ENCODE measurements at places on chromosomes 13 and 19.
A peak's percentile ranks its signal among the peaks of the same experiment; 100 is the strongest.

DNA sequence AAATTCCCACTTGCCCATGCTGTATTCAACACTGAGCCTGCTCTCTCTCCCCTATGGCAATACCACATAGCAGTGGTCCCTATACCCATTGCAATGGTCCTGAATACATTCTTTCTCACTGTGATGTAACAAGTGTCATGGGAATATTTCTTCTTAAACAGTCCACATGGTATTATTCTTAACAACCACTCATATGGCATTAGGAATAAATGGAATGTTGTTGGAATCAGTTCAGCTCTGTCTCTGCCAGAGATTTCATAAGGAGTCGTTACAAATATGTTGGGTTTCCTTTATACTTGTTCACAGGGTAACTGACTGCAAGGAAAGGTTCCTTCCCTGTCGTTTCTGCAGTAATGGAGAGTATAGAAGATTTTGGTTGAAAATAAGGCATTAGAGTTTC, 128.3 kb upstream of the SPATA13 start:
- no peak for DNase-seq

- no peak for DNase-seq
Measured at GRCh38 chr13:95535243-95535642, 17.3 kb upstream of the CLDN10 start.

GRCh38 chr19:57615346-57615745, 1.3 kb downstream of the ZNF134 start:
- no peak for DNase-seq

DNA sequence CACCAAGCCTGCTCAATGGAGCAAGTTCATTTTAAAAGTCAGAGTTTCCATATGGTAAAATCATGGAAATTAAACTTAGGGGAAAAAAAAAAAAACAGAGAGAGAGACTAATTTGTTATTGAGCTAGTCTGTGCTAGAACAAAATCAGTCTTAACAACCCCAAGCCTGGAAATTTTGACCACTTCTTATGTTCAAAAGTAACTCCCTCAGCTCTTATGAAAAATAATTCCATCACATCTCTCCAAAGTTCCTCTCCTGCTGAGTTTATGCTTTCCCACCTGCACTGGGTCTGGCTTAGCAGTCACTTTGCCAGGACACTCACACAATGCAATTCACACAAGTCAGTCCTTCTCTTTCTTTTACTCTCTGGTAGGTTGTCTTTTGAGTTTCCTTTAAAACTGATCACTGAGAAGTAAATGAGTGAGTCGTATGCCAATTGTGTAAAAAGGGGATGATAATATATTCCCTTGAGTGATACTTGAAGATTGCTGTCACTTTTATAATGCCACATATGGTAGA, 92.6 kb downstream of the ENOX1 start:
- DNase-seq, result no peak

- DNase-seq, result no peak
Measured at GRCh38 chr13:42650506-42650905, 76.6 kb downstream of the TNFSF11 start.

DNA sequence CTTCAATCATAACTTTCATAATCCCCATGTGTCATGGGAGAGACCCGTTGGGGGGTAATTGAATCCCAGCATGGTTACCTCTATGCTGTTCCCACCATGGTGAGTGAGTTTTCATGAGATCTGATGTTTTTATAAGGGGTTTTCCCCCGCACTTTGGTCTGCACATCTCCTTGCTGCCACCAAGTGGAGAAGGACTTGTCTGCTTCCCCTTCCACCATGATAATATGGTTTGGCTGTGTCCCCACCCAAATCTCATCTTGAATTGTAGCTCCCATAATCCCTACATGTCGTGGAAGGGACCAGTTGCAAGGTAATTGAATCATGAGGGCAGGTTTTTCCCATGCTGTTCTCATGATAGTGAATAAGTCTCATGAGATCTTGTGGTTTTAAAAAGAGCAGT, 524.9 kb downstream of the SLITRK5 start:
- DNase-seq, result no peak

DNA sequence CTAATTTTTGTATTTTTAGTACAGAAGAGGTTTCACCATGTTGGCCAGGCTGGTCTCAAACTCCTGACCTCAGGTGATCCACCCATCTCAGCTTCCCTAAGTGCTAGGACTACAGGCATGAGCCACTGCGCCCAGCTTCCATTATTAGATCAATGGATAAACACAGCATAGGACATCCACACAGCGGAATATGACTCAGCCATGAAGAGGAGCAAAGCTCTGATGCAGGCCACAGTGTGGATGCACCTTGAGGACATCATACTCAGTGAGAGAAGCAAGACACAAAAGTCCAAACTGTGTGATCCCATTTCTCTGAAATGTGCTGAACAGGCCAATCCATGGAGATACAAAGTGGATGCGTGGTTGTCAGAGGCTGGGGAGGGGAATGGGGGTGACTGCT, 4.9 kb upstream of the ZBTB7A start:
- DNase-seq, result no peak

DNA sequence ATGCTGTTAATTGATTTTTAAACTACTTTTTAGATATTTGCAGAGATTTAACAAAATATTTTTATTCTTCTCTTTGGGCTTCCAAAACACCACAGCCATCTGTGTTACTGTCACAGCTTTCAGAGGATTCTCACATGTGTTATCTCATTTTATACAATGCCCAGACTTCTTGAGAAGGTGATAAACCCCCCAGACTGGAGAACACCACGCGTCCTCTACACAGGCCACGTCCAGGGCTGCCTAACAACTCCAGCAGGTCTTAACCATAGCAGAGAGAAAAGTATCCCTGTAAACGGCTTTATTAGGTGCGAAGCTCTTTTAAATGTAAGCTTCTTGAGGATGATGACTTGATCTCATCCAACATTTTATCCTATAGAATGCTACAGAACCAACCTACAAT, 2.0 kb downstream of the GPR183 start:
- no peak for DNase-seq

DNA sequence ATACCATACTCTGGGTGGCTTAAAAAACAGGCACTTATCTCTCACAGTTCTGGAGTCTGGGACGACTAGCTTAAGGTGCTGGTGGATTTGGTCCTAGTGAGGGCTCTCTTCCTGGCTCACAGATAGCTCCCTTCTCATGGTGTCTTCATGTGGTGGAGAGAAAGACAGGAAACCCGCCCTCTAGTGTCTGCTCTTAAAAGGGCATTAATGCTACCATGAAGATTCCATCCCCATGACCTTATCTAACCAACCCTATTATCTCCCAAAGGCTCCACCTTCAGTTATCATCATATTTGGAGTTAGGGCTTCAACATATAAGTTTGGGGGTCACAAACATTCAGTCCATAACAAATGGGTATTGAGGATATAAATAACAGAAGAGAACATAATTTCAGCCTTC, 139.4 kb downstream of the HS6ST3 start:
- no peak for DNase-seq

GRCh38 chr13:21050288-21051197, 10.8 kb downstream of the LATS2 start:
- no peak for DNase-seq

DNA sequence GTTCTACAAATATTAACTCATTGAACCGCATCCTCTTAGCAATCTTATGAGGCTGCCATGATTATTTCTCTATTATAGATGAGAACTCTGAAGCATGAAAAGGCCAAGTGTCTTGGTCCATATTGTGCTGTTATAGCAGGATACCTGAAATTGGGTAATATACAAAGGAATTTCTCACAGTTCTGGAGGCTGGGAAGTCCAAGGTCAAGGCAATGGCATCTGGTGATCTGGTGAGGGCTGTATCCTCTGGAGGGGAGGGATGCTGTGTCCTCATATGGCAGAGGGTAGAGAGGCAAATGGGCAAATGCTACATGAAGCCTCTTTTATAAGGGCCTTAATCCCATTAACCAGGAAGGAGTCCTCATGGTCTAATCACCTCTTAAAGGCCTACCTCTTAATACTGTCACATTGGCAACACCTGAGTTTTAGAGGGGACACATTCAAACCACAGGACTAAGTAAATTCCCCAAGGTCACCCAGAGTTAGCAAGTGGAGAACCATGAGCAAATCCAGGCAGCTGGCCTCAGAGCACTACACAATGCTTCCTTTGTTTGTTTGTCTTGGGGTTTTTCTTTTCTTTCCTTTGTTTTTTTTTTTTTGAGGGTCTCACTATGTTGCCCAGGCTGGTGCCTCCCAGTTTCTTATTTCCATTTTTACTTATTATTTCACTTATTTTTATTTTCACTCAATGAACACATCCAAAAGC, 55.9 kb upstream of the LATS2 start:
- no peak for DNase-seq

DNA sequence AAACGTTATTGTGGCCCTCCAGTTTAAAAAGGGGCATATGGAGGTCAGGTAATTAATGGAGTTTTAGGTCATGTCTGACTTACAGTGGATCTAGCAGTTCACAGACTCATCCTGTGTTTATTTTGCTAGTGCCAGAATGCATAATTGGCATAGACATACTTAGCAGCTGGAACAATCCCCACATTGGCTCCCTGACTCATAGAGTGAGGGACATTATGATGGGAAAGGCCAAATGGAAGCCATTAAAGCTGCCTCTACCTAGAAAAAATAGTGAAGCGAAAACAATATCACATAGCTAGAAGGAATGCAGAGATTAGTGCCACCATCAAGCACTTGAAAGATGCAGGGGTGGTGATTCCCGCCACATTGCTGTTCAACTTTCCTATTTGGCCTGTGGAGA, 610.7 kb downstream of the SLITRK5 start:
- DNase-seq, result no peak

DNA sequence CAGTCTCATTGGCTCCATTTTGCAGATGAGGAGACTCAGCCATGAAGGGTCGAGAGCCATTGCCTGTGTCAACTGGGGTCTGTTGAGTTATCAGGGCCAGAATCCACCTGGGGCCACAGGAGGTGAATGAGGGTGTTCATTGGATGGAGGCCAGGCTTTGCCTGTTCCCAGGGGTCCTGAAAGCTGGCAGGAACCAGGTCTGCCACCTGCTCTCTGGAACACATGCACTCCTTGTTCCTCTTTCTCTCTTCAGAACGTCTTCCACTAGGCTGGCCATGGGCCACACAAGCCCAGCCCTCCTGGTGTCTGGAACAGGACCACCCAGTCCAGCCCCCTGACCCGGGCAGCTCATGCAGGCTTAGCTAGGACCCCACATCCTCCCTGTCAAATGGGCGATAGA, 21.1 kb downstream of the PPP1R37 start:
- no peak for DNase-seq

DNA sequence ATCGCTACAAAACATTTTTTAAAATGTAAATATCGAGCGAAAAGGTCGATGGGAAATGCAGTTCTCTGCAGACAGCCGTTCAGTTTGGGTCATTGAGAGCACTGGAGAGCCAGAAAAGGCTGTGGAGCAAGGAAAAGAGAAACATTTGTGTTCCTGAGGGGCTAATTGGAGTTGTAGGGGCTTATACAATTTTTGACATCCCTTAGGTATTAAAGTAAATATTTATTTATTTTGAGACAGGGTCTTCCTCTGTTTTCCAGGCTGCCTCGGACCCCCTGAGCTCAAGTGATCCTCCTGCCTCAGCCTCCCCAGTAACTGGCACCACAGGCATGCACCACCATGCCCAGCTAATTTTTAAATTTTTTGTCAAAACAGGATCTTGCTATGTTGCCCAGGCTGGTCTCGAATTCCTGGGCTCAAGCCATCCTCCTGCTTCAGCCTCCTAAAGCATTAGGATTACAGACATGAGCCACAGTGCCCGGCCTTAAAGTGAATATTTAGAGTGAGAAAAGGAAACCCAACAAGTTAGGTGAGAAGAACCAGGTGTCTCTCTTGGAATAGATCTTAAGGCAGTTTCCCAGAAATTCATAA, 825 bp upstream of the YIF1B start:
- no peak for DNase-seq

GRCh38 chr13:48436661-48437288, 23.9 kb upstream of the LPAR6 start:
- no peak for DNase-seq

- peak; percentile 78 for DNase-seq
Measured at GRCh38 chr19:3725640-3726310, 17.6 kb downstream of the TJP3 start.

DNA sequence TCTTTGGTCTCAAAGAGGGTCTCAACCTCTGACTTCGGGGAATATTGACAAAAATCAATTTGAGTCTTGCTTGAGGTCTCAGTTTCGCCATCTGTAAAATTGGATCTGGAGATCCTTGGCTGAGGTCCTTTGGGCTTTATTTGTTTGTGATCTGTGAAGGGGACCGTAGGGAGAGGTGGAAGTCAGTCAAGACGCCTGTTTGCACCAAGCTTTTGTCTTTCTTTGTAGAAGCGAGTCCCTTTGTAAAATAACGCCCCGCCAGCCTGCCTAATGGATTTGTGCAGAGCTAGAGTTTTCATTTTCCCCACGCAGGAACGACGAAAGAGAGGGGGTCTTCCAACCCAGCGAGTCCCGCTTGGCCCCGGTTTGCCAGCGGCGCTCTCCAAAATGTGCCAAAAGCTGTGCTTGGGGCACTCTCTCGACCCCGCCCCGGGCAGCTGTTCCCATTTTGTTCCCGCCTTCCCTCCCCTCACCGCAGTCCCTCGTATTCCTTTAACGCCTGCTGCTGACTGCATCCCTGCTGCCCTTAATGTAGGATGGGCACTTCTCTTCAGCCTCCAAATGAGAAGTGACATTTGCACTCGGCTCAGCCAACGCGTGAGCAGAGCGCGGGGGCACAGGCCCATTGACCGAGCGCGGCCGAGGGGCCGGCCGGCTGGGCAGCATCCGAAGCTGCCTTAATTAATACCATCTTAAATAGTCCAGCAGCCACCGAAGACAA, 13.0 kb downstream of the ZIC5 start:
- no peak for DNase-seq

DNA sequence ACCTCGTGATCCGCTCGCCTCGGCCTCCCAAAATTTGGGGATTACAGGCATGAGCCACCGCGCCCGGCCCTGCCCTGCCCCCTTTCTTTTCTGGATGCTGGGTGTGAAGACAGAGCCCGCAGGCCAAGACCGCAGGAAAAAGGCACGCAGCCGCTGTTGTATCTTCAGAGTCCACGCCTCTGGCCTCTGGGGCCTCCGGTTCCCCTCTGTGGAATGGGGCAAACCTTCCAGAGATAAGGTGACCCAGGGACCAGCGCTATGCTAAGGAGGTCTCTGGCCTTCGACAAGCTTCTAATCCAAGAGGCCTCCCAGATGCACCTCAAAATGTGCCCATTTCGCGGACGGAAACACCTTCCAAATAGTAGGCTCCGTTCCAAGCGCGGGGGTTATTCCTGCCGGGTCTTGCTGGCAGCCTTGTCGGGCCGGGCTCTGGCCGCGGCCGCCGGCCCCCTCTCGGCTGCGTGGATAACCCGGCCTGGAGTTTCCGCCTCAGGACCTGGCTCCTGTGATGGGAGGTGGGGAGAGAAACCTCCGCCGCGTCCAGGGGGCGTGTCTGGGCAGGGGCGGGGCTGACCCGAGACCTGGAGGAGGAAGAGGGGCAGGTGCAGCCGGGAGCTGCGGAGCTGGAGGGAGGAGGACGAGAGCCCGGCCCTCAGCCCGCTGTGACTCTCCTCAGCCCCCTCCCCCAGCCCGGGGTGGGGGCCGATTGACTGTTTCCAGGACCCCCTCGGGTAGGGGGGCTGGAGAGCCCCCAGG, 13.1 kb downstream of the TJP3 start:
- peak; percentile 78 for DNase-seq

- DNase-seq, result no peak
Measured at GRCh38 chr13:41040584-41041334, 20.6 kb upstream of the WBP4 start.

GRCh38 chr19:32333227-32333626, 12.2 kb upstream of the ZNF507 start:
- DNase-seq, result no peak

- DNase-seq, result no peak
Measured at GRCh38 chr19:36142496-36142895, 2.6 kb downstream of the CAPNS1 start.

- no peak for DNase-seq
Measured at GRCh38 chr13:36912369-36912768, 7.7 kb downstream of the SMAD9 start.

All from COR-L47 (cell line).